Activated T-cell treated with anti-CD3 and anti-CD28 coated beads for 48 hours (primary cell): ENCODE measurements at places on chromosomes 6 and 20.

GRCh38 chr6:135053406-135053805 lies 1.2 kb downstream of the HBS1L start:
- DNase-seq: no peak

GRCh38 chr6:156773935-156774852 lies 3.0 kb upstream of the ARID1B start:
- no peak for DNase-seq

- no peak for DNase-seq
Observed at GRCh38 chr6:7939184-7939863, 28.7 kb upstream of the TXNDC5 start.

GRCh38 chr20:50607436-50607835 lies 83.9 kb downstream of the RIPOR3 start:
- DNase-seq: no peak

- no peak for DNase-seq
Observed at GRCh38 chr6:87237804-87238203, 82.4 kb downstream of the ZNF292 start.

DNA sequence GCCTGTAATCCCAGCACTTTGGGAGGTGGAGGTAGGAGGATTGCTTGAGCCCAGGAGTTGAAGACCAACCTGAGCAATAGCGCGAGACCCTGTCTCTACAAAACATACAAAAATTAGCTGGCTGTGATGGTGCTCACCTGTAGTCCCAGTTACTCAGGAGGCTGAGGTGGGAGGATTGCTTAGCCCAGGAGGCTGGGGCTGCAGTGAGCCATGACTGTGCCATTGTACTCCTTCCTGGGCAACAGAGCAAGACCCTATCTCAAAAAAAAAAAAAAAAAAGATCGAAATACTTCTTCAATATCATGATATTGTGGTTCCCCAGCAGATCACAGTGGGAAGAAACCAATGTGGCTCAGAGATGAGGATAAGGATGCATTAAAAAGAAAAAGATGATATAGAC lies 47.6 kb downstream of the SOBP start:
- no peak for DNase-seq

- no peak for DNase-seq
Observed at GRCh38 chr20:17835240-17835933, 133.2 kb downstream of the SNX5 start.

GRCh38 chr6:163710532-163711470 lies 296.3 kb downstream of the QKI start:
- no peak for DNase-seq

DNA sequence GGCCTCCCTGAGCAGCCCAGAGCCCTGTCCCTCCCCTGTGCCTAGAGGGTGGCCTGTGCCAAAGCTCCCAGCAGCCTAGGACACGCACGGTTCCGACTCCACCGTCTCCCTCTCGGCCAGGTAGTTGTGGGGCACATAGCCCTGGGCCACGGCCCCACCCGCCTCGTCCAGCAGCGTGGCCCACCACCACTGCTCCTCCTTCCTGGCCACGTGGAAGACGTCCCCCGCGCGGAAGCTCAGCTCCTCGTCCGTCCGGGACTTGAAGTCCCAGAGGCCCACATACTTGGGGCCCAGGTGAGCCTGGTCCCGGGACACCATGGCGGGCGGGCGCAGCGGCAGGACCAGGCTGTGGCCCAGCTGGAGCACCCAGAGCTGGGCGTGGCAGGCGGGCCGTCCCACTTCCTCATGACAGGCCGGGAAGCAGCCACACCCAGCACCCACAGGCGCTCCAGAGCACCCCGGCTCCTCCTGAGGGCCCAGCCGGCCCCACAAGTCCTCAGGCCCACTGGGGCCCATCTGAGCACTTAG lies at the start of gene PTK6:
PTK6 (minus strand) TSS at position 380 of the 528 bp plus-strand sequence; CDS start at position 318, 62 bp downstream.
- peak; percentile 38 for DNase-seq

- no peak for DNase-seq
Observed at GRCh38 chr20:63137851-63138415, 78.0 kb downstream of the YTHDF1 start.

- no peak for DNase-seq
Observed at GRCh38 chr6:153117986-153118879, 12.8 kb downstream of the RGS17 start.

- no peak for DNase-seq
Observed at GRCh38 chr6:73234733-73235132, 9.4 kb upstream of the KHDC1L start.

- no peak for DNase-seq
Observed at GRCh38 chr20:15200147-15200565, 862.7 kb upstream of the FLRT3 start.

GRCh38 chr20:3777716-3778629 lies 3.3 kb downstream of the SPEF1 start:
- DNase-seq: peak; percentile 47

DNA sequence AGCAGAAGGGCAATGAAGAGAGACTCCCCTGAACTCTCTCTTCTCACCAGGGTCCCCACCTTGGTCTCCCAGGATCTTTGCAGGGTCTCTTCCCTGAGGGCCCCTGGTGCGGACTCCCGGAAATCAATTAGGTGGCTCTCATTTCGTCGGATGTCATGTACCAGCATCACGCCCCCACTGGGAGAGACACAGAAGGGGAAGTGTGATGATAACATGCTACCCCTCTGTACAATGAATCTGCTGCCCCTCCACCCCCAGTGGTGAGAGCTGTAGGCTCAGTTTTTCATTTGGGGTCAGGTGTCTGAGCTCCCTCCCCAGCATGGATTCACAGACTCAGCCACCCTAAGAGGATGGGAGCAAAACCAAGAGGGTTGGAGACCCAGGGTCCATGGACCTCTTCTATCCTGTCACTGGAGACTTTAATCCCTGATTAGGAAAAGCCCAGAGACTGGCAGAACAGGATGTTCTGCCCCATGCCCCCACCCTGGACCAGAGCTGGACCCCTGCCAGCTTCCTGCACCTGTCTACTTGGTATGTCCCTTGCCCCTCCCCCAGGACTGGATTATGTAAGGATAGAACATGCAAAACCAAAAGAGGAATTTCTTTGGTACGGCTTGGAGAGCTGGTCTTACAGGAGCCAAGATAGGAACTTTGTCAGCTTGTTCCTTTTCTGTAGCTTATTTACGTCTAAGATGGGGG lies 11.1 kb downstream of the GGT7 start:
- no peak for DNase-seq

- DNase-seq: no peak
Observed at GRCh38 chr6:10633216-10633615, 61.2 kb downstream of the C6orf52 start.

GRCh38 chr6:17251953-17252352 lies 29.2 kb upstream of the RBM24 start:
- no peak for DNase-seq

DNA sequence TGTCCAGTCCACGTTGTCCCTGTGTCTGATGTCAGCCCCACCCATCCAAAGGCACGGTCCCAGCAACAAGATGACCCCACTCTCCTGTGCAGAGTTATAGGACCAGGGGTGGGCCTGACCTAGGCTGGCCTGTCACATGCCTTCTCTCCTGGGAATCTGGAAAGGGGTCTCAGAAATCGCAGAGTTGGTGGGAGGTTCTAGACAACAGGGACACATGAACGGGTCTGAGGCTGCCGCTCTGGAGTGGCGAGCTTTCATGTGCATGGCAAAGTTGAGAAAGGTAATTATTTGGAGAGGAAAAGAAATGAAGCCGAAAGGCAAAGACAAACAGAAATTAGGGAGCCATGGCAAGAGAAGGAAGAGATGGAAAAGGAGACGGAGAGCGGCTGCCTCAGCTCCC lies 29.5 kb downstream of the BFSP1 start:
- no peak for DNase-seq
